Activated B cell treated with CpG ODN at 0.5 μM for 24 hours (primary cell): ENCODE measurements at places on chromosomes 2 and 18.

- DNase-seq: no peak
Observed at GRCh38 chr2:99336804-99337112, 431 bp upstream of the EIF5B start.

- no peak for DNase-seq
Observed at GRCh38 chr2:224312741-224313140, 89.2 kb downstream of the FAM124B start.

- no peak for DNase-seq
Observed at GRCh38 chr2:38178556-38179419, 102.8 kb upstream of the CYP1B1 start.

- no peak for DNase-seq
Observed at GRCh38 chr2:65024149-65024829, 31.9 kb upstream of the CEP68 start.

- DNase-seq: no peak
Observed at GRCh38 chr2:40197121-40197520, 254.8 kb downstream of the SLC8A1 start.

DNA sequence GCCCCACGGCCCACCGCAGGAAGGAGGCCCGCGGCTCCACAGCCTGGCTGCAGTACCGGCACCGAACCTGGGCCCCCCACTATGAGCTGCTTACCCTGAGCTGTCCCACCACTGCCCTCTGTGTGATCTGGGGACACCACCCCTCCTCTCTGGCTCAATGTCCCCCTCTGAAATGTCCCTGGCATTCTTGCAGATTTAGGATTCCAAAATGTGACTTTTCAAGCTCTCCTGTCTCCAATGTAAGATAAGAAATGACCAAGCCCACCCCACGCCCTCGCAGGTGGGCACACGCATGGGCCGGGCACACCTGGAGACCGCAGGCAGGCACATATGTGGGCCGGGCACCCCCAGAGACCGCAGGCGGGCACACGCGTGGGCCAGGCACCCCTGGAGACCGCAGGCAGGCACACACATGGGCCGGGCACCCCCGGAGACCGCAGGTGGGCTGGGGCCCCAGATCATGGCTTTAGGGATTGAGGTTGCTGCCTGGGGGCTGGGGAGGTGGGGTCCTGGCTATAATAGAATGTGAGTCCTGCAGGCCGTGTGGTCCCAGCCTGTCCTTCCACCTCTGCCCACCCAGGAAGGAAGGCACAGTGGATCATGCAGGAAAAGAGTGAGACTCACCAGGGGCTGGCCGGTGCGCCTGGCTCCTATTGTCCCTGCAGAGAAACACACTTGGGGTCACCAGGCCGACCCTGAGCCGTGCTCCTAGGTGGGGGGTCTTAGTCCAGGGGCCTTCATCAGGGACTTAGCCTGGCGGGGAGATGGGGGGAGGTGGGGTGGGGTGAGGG, 7.2 kb downstream of the PDCD1 start:
- no peak for DNase-seq
